ENCODE measurements at places on chromosomes 5 and 9.

- ATAC-seq: no peak
Measured at GRCh38 chr5:175162036-175162435, 281.9 kb downstream of the DRD1 start.

GRCh38 chr9:122477346-122477745 is 380 bp downstream of the OR1J1 start:
- no peak for ATAC-seq

- ATAC-seq: peak; percentile 41
Measured at GRCh38 chr5:89930591-89931392, 478.8 kb downstream of the CETN3 start.

DNA sequence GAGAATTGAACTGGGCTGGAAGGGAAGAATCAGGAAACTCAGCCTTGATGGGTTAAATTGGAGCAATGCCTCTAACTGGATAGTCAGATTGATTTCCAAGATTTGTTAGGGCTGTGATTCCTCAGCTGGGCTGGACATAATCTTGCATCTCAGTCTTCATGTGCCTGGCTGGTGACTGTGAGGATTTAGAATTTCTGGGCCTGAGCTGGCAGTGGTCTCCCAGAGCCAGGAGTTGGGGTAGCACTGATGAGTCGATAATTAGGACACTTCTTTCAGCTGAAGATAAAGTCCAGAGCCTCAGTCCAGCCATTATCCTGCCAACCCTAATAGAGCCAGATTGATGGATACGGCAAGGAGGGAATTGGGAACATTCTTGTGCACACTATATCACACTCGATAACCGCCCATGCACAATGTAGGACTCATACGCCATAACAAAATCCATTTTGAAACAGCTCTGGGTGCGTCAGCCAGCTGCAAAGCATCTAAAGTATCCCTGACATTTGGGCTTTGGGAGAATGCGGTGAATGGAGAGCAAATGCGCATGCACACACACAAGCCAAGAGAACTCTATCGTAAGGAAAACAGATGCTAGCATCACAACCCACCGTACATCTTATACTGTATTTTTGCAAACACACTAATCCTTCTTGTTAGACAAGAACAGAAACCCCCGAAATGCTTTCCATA is 405.1 kb upstream of the KLF4 start:
- ATAC-seq: peak; percentile 93

DNA sequence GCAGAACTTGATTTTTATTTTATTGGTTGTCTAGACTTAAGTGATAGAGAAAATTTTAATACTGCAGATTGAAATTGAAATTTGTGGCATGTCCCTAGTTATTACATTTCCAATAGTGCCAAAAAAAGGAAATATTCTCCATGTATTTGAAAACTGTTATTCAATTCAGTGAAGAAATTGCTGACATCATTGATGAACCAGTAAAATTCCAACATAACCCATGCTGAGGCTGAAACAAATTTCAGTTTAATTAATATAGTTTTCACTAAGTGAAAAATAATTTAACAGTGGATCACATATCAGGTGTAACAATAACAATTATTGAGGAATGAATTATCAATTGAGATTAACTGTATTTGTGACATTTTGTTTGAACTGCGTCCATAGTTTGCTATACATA is 38.7 kb downstream of the LURAP1L start:
- ATAC-seq: no peak

DNA sequence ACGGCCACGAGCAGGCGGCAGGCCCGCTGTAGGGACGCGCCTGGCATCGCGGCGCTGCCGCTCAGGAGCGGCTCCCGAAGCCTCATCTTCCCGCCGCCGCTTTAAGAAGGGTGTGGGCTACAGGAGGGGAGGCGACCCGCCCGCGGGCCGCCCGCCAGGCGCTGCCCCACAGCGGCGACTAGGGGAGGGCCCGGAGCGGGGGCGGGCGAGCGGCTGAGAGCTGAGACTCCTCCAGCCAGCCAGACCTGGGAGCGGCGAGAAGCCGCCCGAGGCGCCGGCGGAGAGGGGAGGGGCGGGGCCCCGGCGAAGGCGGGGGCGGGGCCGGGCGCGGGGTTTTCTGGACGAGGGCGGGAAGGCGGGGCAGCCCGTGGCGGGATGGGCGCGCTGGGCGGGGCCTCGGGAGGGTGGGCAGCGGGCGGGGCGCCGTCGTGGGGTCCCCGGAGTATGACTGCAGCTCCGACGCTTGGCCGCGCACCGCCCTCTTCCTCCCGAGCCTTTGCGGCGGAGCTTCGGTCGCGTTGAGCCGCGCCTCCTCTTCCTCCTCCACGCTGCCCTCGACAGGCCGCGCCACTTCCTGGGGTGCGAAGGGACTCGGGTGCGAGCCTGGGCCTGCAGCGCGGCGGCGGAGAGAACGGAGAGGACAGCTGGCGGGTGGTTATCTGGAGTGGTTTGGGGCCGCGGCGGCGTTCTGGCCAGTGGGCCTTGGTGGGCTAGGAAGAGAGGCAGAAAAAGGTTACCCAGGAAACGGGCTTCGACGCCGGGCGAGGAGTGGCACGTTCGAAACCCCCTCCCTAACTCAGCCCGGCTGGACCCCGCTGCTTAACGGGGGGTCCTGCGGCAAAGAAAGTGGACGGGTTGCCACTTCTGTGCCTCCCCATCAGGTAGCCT is at the start of gene B4GALT1:
Gene B4GALT1, minus strand, starts transcription at position 253 of the 888 bp plus-strand sequence. Its CDS starts 167 bp downstream, at position 86.
- peak; percentile 81 for ATAC-seq

- ATAC-seq: no peak
Measured at GRCh38 chr5:35880156-35880555, 23.5 kb downstream of the IL7R start.

DNA sequence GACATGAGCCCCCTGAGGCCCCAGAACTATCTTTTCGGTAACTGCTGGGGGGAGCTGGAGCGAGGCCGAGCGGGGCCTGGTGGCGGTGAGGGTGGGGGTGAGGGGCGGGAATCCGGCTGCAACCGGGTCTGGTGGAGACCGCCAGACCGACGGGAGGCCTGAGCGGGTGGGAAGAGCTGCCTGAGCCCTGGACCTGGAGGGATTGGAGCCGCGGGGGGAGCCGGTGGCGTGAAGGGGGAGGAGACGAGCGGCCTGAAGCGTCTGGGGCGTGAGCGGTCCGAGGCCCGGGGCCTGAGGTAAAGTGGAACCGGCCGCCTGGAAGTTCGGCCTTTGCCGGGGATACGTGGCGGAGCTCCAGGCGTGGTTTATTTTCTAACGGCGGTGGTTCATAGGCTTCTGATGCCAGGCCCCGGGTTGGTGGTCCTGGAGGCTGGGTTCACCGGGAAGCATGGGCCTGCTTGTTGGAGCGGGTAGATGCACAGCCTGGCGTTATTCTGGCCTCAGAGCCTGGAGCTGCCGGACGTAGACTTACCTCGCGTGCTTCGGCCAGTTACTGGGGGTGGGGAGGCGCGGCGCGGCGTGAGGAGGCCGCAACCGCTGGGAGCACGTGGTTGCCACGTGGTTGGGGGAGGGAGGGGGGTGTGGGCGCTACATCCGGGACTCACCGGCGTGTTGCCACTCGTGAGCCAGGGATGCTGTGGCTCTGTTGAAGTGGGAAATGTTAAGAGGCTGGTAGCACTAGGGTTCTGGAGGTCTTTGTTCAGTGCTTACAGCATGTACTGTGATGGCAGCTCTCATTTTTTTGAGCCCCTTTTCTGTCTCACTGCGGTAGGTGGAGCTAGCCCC is 544 bp downstream of the NPM1 start:
- ATAC-seq: peak; percentile 55
